ENCODE measurements at places on chromosomes 6 and 20.

DNA sequence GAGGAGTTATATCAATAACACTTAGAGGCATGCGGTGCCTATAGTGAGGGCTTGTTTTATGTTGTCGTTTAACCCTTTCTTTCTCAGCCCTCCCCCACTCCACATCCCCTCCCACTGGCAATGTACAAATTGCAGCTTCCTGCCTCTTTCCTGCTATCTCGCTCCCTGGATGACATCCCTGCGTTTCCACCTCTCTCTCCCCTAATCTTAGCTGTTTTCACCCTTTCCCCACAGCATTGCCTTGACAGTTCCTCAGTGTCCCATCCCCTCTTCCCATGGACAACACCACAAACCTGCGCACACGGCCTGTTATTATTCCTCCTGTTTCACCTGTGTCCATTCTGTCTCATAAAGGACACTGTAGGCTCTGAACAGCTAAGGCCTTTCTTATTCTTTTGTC is 34.5 kb downstream of the MYB start:
- DNase-seq = no peak

DNA sequence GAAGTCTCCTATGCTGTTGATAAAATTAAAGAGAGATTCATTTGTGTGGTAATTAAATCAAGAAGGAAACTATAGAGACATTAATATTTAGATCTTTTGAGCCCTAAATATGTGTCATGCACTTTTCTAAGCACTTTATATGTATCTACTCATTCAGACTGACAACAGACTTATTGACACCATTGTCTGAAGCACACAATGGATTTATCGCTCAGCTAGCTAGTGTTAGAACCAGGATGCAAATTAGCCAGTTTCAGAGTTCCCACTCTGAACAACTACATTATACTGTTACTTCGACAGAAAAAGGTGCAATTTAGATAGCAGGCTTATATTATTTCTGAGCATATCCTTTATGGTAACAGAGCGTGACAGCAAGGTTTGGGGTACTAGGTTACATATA is 27.7 kb upstream of the KIAA0408 start:
- no peak for DNase-seq

DNA sequence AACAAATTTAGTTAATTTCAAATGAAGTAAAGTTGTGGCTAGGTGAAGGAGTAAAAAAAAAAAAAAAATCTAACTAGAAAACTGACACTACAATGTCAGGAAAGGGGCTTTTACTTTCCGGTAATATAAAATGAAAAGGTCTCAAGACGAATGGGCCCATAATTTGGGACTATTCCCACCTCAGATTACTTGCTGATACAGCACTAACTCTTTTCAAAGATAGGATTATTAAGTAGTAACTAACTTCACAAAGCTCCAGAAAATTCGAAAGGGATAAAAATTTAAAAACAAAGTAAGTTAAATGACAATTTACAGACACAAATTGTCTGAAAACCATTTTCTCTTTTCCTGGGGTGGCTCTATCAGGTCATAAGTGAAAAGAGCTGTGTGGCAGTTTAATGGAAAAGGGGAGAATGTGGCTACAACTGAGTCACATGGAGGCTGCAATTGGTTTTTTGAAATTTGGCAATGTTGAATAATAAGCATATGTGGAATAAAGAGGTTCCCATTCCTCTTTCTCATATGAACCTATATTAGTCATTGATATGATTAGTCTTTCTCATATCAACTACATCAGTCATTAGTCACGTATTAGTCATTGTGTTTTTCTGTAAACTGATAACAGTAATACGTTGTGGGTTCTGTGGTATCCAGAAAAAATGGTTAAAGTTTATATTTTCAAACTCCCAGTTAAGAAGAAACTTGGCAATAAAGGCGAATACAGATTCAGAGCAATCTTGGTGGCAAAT is 78.0 kb downstream of the RWDD2A start:
- peak; percentile 2 for DNase-seq

DNA sequence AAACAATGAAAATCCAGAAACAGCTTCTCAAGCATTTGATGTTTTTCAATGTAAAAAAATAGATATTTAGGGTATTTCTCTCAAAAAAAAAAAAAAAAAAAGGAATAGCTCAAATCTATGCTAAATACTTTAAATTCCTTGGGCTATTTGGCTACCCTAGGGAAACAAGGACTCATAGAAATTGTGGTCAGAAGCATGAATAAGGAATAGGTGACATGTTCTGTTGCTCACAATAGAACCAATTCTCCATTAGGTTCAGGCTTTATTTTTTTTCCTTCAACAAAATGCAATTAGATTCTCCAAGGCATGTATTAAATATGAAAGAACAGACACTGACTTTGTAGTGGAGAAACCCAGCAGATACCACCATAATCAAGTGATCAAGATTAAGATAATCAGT is 904.3 kb upstream of the FLRT3 start:
- no peak for DNase-seq

DNA sequence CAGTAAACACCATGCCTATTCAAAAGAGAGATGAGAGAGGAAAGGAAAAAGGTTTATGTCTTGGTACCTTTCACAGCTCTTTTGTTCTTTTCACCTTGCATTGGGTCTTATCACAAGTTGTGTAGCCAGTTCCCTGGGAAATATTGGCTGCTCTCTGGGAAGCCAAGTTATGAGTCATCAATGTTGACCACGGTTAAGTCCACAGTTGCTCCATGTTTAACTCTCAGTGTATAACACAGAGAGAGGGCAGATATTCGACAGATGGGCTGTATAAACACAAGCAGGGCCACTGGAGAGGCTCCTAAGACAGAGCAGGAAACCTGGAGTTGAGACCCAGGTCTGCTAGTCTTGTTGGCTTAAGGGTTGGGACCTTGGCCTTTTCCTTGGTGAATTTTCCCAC is 718.6 kb downstream of the QKI start:
- DNase-seq = no peak

DNA sequence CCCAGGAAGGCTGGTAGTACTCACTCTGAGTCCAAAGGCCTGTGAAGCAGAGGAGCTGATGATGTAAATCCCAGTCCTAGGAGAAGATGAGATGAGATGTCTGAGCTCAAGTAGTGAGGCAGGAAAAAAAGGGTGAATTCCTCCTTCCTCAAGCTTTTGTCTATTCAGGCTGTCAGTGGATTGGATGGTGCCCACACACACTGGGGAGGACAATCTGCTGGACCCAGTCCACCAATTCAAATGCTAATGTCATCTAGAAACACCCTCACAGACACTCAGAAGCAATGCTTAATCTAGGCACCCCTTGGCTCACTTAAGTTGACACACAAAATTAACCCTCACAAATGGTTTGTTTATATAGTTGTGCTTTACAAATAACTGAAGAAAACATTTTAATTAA is 94.6 kb downstream of the CD109 start:
- no peak for DNase-seq

- peak; percentile 15 for DNase-seq
These were observed 686 bp downstream of the GINS1 start for GRCh38 chr20:25408170-25408547.

DNA sequence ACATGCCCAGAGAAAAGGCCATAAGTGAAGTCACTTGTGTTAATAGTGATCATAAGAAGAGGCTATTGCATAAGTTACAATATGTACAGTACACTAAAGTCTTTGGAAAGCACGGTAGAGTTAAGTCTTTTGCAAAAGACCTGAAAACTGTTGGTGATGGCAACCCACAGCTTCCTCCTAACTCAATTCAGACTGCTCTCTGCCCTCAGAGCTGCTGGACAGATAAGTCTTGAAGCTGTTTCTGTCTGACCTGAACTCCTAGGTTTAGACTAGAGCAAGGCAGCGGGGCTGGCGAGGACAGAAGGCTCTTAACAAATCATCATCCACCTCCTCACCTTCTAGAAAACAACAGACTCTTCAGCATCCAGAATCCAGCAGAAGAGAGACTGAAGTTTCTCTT is 125.4 kb downstream of the CD24 start:
- peak; percentile 9 for DNase-seq

Data from hematopoietic multipotent progenitor cell treated with erythropoietin and hydrocortisone succinate and interleukin-3 and kit ligand, for 8 days (in vitro differentiated cells).